Foreskin keratinocyte (primary cell): ENCODE measurements at places on chromosomes 6 and 20.

DNA sequence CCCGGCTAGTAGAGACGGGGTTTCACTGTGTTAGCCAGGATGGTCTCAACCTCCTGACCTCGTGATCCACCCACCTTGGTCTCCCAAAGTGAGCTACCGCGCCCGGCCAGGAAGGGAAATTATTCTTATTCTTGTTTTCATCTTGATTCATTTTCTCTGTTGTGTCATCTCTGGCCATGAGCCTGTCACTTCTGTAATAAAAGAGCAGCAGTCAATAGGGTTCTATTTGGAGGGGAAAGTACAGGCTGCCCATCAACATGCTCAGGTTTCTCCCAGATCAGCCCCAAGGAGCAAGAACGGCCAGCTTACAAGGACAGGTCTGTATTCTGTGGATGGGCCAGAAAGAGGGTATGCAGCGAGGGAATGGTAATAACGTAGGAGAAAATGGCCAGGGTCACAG lies 345.0 kb downstream of the PREX1 start:
- DNase-seq: no peak

- DNase-seq: peak; percentile 82
These were observed 224.2 kb downstream of the CLIC5 start for GRCh38 chr6:45791211-45792168.

GRCh38 chr20:504632-505075 lies 38.9 kb downstream of the CSNK2A1 start:
- no peak for DNase-seq

DNA sequence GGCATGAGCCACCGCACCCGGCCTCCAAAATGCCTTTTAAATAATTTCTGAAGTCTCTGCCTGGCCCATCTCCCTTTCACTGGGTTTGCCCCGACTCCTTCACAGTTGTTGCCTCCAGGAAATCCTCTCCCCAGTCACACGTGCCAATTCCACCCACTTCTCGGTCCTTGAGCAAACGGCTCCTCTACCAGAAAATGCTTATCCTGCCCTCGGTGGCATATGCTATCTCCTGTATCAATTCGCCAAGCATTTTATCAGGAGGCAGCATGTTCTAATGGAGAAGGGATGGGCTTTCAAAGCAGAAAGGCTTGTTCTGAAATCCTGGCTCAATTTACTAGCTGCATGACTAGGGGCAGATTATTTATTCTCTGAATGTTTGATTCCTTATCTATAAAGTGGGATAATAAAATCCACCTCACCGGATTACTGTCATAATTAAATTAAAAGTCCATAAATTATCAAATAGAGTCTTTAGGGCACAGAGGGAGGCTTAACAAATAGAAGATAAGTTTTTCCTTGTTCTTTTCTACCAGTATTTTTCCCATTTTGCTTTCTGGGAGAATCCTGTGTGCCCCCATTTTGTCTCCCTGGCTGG lies 66.3 kb downstream of the PPP1R3G start:
- no peak for DNase-seq

DNA sequence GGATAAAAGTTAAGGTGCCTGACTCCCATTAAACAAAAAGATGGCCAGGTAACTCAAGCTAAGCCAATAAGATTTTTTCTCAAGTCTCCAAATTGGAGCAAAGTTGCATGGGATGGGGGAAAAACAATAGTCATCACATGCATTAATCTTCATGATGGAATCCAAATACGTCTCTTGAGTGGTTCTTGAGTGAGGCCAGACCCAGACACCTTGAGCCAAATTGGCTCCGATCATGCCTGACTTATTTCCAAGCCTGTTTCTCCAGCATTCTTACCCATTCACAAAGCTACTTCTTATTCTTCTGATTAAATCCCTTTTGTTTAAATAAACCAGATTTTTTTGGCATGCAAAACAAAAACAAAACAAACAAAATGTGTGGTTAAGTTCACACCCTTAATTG lies 420.3 kb upstream of the NRSN1 start:
- no peak for DNase-seq

DNA sequence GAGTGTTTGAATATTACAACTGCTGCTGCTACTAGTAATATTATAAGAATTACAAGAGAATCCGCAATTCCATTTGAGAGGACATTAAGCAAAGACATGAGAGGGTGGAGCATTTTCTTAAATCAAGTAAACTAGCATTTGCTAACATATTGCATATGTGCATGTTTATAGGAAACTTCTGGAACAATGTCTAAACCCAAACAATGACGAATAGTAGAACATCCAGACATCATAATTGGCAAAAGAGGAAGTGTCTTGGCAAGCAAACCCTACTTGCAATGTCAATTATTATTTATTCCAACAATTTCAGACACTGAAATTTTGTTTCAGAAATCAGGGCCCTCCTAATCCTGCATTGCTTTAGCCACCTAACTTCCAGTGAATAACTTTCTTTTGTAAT lies 1155.3 kb upstream of the GJE1 start:
- no peak for DNase-seq

DNA sequence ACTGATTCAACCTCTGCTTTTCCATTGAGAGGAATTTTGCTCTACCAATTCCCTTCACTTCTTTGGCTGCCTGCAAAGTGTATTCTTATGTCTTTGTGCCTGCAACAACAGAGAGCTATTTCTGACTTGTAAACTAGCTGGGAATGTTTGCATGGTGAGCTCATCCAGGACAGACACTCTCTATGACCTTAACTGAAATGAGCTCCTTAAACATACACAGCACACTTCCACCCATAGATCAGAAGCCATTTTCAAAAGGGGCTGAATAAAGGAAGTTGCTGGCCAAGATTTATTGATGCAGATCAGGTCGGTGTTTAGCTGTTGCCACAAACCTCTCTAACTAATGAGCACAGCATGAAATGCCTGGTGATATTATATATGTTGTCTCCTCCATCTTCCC lies 377.7 kb downstream of the BTBD9 start:
- peak; percentile 70 for DNase-seq

DNA sequence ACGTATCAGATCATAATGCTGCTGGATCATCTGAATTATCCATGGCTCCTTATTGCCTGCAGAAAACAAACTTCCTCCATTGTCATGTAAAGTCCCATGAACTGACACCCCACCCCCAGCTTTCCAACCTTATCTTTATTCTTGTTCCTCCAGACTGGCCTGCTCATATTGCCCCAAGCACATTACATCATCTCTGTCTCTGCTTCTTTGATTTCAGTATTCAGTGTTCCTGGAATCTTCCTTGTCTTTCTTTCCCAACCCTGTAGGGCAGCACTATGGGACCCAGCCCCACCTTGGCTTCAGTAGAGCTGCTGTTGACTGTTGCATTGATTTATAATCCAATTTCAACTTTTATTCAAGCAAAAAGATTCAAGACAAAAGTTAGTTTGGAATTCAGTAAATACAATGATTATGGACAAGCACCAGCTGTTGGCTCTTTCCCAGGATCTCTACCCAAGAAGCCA lies 187.5 kb upstream of the ECI2 start:
- DNase-seq: peak; percentile 88

DNA sequence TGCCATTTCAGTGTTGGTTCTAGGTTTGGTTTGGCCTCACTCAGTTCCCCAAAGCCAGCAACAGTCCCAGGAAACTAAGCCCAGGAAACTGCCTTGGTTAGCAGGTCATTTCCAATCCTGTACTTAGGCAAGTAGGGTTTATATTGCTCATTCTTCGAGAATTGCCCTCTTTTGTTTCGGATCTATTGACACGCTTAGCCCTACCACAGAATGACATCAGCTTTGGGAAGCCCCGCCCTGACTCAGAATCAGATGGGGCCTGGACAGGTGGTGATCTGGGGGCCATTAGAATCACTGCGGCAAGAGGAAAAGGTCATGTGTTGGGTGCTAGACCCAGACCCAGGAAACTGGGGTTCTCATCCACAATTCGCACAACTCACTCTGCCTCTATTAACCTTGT lies 578.2 kb downstream of the QKI start:
- DNase-seq: no peak

GRCh38 chr6:153435787-153436186 lies 304.7 kb upstream of the RGS17 start:
- peak; percentile 12 for DNase-seq

DNA sequence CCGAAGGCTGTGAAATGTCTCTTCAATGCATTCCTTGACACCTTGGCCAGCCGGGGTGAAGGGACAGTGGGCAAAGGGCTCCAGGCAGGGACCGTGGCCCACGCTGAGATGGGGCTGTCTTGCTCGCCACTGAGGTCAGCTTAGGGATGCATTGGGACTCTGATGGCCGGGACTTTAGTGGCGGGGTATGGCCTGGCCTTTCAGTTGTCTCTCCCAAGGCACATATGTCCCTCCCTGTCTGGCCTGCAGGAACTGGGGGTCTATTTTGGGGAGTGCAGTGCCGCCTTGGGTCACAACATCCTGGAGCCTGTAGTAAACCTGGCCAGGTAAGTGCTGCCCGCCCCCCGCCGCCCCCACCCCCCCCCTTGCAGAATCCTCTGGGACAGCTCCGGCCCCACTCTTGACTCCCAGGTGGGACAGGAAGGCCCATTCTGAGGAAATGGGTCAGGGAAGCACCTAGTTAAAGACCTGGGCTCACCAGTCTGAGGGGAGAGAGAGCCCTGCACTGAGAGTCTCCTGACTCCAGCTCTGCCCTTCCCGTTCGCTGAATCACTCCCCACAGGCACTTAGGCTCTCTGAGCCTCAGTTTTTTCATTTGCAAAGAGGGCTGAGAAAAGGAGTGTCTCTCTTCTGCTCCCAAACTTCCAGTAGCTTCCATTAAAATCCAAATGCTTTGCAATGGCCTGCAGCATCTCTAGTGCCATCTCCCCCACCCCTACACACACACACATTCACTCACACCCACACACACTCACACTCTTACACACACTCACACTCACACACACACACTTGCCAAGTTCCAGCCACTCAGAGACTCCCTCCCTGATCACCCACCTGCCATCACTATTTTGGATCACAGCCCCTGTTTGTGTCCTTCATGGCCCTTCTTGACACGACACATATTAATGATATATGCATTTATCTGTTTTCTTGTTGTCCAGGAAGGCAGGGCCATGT lies 33.1 kb downstream of the RAB44 start:
- no peak for DNase-seq

- DNase-seq: no peak
These were observed 85.9 kb downstream of the CRYBG1 start for GRCh38 chr6:106446287-106446885.

DNA sequence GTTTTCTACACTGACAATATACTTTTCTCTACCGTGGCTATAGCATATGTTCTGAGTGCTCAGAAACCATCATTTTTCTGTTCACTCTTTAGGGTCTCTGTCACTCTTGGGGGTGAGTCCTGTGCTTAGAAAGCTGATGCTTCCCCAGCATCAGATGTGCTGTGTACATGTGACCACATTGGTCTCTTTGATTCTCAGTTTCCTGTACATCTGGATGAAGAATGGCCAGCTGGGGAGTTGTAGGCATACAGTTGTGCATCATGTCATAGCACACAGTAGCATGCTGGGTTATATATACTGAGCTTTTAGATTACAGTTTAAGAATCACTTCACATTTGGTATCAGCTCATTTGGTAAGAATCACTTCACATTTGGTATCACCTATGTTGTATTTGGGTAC lies 238.6 kb upstream of the PREP start:
- DNase-seq: no peak

DNA sequence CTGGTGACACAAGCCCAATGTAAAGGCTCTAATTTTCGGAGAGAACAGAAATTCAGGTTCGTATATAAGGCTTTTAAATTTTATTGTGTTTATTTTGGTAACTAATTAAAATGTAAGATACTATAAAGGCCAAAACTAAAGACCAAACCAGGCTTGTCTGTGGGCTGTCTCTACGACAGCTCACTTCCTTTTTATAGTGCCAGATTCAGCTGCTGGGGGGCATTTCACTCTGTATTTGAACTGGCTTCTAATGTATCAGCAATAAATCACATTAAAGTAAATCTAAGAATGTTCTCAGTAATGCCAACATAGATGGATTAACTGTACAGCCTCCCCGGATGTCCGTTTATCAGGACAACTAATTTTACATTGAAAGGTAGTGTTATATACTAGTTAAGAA lies 31.1 kb upstream of the STXBP5 start:
- no peak for DNase-seq
